ENCODE measurements at places on chromosomes 16 and 17.

- DNase-seq = peak; percentile 29
Measured at GRCh38 chr17:45740553-45741330, 43.4 kb upstream of the CRHR1 start.

- peak; percentile 17 for DNase-seq
Measured at GRCh38 chr17:13046361-13046760, 28.5 kb upstream of the ELAC2 start.

DNA sequence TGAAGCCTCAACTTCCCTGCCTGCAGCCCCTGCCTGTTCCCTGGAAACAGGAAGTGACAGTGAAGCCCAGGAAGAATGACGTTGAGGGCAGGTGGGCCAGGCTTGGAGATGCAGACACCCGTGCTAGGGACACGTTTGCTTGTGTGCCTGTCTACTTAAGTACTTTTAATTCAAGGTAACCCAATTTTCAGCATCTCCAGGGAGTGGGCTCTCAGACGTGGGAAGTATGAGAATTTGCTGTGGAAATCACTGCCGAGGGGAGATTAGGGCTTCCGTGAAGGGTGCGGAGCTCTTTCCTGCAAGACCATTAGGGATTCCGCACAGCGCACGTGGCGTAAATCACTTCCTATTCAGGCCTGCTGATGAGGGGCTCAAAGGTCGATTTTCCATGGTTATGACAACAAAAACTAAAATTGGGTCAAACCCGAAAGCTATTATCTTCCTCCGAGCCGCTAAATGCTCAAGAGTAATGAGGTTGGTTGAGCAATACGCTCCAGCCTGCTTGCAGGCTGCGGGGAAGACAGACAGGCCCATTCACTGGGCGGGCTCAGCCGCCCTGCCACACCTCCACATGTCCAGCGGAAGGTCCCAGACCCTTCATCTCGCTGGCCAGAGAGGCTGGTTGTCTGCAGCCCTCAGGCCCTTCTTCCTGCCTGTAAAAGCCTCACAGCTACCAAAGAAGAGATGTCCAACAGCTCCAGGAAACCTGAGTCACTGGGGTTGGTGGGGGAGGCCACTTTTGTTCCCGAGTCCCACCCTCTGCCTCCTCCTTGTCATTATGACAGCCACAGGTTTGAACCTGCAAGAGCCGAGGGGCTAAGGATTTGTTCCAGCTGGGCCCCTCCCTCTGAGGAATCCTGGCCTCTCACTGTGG lies 109.9 kb downstream of the RBFOX3 start:
- no peak for DNase-seq

DNA sequence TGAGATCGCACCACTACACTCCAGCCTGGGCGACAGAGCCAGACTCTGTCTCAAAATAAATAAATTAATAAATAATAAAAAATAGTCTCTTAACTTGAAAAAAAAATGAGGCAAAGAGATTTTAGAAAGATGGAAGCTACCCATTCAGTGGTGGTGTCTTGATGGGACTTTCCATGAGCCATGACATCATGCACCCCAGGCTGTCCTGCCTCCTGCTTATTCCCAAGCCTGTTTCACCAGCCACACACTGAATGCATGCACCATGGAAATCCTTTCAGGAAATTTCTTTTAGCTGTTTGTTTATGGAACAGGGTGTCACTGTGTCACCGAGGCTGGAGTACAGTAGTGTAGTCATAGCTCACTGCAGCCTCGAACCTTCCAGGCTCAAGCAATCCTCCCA lies 8.9 kb upstream of the DLX3 start:
- no peak for DNase-seq

DNA sequence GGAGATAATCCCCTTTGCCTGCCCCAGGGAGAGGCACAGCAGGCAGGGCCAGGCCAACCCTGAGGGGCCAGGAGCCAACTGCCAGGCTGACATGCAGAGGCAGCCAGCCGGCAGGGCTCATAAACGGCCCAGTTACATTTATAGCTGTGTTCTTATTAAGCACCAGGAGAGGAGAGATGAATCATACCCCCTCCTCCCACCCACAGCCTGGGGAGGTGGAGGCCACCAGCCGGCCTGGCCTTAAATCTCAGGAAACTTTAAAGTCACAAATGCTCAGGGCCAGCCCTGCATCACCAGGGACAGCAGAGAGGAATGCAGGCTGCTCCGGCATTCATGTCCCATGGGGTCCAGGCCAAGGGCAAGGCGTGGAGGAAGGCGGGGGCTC lies 177.2 kb downstream of the TMEM132E start:
- peak; percentile 40 for DNase-seq

GRCh38 chr17:13492737-13493122 lies 109.0 kb downstream of the HS3ST3A1 start:
- no peak for DNase-seq

DNA sequence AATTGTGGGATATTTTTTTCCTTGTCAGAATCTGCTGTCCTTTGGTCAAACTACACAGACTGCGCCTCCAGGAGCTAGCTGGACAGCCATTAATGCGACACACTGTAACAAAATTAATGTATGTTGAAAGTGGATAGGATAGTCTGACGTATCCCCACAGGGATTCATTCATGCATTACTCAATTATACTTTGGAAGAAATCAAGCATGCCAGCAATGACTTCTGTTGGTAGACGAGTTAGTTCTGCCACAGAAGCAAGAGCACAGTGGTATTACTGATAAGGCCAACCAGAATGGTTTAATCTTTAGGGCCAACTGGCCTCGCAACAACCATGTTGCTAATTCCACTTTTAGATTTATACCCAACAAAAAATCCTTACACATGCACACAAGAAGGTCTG lies 106.4 kb upstream of the TOB1 start:
- no peak for DNase-seq

- DNase-seq = peak; percentile 83
Measured at GRCh38 chr16:27245276-27246172, 23.0 kb downstream of the NSMCE1 start.

DNA sequence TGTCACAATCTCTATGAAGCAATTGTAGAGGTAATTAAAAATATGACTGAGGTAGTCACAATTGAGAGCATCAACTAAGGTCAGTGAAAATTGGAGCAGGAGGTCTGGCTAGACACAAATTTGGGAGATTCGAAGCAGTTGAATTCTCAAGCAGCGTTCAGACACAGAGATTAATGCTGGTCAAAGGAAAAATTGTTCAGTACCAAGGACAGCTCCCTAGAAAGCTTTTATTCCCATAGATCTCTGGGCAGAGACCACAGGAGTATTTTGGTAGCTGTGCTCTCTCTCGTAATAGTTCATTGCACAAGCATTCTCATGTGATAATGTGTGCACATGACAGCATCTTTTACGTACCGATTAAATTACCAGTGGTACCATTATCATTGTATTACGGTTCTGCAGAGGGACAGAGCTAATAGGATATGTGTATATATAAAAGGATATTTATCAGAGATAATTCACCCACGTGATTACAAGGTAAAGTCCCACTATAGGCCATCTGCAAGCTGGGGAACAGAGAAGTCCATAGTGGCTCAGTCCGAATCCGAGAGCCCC lies 387.5 kb upstream of the HSBP1 start:
- DNase-seq = peak; percentile 46
